Fibroblast of skin of back (primary cell): ENCODE measurements at places on chromosomes 2 and 18.

DNA sequence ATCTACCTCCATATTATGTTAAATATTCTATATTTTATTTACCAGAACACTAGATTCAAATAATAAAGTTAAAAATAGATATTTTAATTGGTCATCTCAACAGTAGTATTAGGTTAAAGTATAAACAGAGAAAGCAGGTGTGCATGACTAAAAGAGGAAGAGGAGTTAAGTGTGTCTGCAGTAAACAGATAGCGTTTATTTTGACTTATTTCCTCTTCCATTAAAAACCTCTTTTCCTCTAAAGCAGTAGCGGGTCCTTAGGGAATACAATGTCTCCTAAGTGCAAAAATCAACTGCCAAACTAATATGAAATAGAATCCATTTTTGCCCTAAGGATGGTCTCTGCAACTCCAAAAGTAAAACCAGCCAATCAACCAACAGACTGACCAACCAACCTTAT lies 27.7 kb downstream of the EIF2AK3 start:
- no peak for DNase-seq

- DNase-seq = peak; percentile 62
Measured at GRCh38 chr2:162840598-162841246, 2.2 kb upstream of the KCNH7 start.

- DNase-seq = peak; percentile 69
Measured at GRCh38 chr2:238727585-238728329, 120.1 kb upstream of the TWIST2 start.

DNA sequence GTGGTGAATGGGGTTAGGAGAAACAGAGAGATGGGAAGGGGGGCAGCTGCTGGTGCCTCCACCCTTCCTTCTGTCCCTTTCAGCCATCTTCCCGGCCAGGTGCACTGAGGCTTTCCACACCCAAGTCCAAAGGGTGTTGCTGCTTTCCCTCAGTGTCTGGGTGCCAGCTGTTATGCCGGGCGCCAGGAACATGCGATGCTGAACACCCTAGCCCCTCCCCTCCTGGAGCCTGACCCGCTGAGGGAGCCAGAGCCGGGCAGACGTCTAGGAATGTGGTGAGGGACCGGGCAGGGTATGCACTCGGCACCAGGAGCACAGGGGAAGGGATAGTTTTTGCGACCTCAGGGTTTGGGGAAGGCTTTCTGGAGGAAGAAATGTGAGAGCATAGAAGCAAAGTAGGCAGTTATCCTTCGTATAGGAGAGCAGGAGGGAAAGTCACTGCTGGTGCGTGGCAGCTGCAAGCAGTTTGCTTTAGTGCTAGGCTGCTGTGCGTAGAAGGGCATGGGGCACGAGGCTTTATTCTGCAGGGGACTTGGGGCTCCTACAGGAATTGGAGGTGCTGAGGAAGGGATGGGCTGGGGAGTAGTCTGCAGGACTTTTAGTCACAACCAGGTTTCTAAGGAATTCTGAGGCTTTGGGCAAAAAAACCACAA lies 147.7 kb downstream of the TSN start:
- DNase-seq = peak; percentile 10

- peak; percentile 65 for DNase-seq
Measured at GRCh38 chr2:215949991-215950404, 63.4 kb downstream of the MREG start.

DNA sequence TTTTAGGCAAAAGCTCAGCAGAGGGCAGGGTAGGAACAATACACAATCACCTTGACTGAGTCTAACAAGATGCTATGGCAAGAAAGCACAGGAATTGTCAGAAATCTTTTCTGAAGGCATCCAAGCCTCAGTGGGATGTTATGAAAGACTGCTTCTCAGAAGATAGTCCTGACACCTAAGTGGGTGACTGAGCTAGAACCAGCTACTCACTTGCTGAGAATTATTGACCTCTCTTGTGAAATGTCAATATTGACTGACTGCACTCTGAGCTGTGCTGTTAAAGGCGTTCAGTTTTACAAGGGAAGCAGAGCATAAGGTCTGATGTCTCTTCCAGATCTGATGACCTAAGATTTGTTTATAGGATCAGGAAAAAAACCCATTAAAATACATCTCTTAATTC lies 46.1 kb downstream of the TACR1 start:
- DNase-seq = no peak

GRCh38 chr2:18319987-18320386 lies 240.5 kb downstream of the RDH14 start:
- DNase-seq = no peak

- no peak for DNase-seq
Measured at GRCh38 chr18:75752740-75753263, 325.3 kb upstream of the SMIM21 start.

DNA sequence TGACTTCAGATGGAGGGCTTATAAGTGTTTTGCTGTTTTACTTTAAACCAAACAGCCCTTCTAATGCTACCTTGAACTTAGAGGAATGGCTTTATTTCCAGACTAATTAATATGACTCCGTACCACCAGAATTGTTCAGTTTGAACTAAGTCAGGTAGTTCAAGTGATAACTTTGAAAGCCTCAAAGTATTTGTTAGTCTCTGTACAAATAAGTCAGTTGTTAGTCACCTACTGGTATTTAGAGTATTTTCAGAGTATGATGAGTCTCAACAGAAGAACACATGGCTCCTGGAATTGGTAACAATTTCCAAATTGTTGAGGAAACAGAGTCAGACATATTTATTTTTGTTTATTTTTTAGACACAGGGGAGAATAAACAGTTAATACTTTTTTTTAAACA lies 381.8 kb upstream of the NRXN1 start:
- peak; percentile 27 for DNase-seq

DNA sequence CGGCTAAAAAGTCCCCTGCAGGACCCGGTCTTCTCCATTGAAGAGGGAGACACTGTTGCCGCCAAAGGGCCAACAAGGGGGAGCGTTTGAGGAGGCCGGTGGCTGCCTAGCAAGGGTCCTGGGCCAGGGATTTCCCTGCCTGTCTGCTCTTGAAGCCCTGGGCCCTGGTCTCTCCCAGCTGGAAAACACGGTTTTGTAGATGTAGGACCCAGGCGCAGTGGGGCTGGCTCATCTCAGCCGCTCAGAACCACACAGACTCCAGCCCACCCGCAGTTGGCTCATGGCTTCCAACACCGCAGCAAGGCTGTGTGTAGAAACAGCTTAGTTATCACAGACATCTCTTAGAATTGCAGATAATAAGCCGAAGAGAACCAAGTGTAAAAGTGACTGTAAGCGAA lies 57.1 kb upstream of the TWIST2 start:
- DNase-seq = no peak

- no peak for DNase-seq
Measured at GRCh38 chr2:187169864-187170263, 278.2 kb downstream of the CALCRL start.

DNA sequence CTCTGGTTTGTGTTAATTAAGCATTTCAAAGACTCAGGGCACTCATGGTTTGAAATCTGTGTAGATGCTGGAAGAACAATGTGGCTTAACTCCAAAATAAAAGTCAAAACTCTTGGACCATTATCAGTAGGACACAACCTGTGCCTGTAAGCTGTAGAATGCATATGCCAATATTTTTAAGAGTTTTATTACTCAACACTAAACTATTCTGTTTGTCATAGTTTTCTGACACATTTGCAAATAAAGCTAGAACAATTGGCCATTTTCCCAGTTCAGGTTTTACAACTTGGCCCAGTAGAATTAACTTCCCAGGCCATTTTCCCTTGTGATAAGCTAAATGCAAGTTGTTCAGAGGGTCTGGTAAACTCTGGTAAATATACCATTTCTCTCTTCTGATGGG lies 713.1 kb downstream of the CBLN2 start:
- peak; percentile 5 for DNase-seq

DNA sequence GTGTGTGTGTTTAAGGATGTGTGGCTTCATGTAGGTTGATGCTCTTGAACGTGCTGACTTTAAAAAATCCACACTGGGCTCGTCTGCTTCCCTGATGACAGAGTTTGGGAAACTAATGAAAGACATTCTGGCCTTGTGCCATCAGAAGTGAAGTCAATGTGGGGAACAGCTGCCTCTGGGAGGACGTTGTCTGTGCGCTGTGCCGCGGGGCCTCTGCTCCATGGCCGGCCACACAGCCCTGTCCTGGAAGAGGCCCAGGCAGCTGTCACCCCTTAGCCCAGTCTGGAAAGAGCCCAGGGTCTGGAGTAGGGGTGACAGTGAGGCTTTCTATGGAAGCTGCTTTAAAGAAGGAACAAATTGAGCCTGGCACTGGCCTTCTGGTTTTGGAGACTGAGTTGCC lies 155.8 kb downstream of the SH3RF3 start:
- DNase-seq = peak; percentile 64

DNA sequence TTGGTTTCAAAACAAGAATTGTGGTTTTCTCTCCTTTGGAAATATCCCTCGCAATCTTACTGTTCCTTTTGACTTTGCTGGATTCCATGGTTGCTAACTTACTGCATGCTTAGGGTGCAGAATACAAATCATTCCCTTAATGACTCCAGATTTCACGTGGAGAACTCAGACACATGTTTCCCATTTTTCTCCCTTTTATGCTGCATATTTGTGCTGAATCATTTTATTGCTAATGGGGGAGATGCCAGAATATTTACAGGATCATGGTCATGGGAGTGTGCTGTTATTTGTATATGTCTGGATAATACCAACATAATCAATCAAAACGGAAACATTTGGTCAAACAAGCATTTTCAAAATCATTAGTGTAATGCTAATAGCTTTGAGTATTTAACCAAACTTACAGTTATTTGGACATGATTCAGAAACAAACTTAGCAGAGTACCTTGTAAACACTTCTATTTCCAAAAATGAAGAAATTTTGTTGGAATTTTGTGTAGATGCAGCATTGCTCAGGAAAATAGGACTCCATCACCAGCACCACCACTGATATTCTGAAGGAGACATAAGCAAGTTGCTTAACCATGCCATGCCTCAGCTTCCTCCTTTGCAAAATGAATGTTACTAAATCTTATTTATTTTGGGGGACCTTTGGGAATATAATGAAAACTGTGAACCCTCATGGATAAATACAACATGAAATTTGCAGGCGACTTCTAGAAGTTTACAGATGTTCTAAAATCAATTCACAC lies 122.5 kb upstream of the RND3 start:
- DNase-seq = peak; percentile 71

- no peak for DNase-seq
Measured at GRCh38 chr2:149004836-149005235, 33.7 kb upstream of the LYPD6B start.

DNA sequence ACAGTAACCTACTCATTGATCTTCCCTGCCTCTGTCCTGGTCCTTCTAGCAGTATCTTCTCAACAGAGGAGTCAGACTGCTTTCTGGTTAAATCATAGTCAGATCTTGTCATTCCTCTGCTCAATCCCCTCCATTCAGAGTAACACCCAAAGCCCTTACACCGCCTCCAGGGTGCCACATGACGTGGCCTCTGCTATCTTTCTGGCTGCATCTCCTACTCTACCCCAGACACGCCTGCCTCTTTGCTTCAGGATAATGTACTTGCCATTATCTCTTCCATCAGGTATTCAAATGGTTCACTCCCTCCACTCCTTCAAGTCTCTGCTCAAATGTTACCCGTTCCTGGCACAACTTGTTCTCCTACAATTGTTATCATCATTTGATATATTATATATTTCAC lies 36.3 kb upstream of the ACVR2A start:
- no peak for DNase-seq

DNA sequence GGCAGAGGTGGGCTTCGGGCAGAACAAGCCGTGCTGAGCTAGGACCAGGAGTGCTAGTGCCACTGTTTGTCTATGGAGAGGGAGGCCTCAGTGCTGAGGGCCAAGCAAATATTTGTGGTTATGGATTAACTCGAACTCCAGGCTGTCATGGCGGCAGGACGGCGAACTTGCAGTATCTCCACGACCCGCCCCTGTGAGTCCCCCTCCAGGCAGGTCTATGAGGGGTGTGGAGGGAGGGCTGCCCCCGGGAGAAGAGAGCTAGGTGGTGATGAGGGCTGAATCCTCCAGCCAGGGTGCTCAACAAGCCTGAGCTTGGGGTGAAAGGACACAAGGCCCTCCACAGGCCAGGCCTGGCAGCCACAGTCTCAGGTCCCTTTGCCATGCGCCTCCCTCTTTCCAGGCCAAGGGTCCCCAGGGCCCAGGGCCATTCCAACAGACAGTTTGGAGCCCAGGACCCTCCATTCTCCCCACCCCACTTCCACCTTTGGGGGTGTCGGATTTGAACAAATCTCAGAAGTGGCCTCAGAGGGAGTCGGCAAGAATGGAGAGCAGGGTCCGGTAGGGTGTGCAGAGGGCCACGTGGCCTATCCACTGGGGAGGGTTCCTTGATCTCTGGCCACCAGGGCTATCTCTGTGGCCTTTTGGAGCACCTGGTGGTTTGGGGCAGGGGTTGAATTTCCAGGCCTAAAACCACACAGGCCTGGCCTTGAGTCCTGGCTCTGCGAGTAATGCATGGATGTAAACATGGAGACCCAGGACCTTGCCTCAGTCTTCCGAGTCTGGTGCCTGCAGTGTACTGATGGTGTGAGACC lies at the start of gene PROC:
Gene PROC (plus strand): TSS at position 128 of the 812 bp plus-strand sequence. CDS start 1,516 bp downstream, outside the sequence.
- no peak for DNase-seq

- DNase-seq = no peak
Measured at GRCh38 chr2:240643093-240643810, 18.0 kb downstream of the GPR35 start.

- no peak for DNase-seq
Measured at GRCh38 chr2:44839771-44840502, 101.6 kb upstream of the SIX3 start.

DNA sequence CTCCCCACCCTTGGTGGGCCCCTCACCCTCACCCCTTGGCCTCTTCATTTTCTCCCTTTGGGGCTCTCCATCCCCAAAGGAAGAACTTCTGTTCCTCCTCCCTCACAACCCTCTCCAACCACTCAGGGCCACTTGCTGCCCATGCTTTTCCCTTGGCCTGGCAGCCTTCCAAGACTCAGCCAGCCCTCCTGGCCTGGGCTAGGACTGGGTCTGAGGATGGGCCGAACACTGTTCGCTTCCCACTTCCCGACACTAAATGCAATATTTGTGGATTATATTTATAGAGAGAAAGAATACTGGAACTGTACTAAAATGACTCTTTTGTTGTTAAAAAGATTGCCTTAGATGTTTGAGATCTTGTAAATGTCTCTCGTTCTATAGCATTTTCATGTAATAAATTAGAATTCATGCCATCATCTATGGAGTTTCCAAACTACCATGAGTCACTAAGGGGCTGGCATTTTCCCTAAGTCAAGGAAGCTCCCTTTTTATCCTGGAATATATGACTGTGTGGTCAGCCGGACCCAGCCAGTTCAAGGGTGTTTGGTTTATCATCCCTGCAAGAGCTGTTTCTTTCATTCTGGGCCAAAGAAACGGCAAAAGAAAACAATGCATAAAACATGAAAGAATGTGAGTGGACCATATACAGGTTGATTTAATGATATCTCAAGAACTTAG lies 3.8 kb downstream of the CXCR2 start:
- no peak for DNase-seq

GRCh38 chr2:168565112-168565511 lies 109.0 kb downstream of the CERS6 start:
- no peak for DNase-seq

DNA sequence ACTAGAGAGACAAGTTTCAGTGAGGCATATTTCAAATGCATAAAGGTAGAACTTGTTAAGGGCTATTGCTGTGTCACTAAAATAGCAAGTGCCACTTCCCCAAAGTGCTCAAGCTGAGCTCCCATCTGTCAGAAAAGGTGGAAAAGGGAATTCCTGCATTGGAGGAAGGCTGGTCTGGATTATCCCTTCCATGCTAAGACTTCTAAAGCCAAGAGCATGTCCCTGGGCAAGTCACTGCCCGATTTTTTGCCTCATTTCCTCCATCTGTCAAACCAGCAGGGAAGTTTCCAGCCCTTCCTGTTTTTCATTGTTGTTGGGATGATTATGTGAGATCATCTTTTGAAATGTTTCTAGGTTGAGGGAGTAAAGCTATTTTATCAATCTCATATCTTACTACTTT lies 175.5 kb downstream of the SETBP1 start:
- no peak for DNase-seq
